ENCODE measurements at places on chromosomes 13 and 19. TPM values are rescaled to one million over a fixed set of nuclear protein-coding genes. Genes with fewer than 3 reads are reported as not detected.

The ZNF20 gene
- total RNA-seq, result 2.7 TPM

The TNNI3 gene
- total RNA-seq, result 10,494 TPM

The ZNF560 gene
- not detected for total RNA-seq

GRCh38 chr19:3573858-3574637 is 1.3 kb downstream of the HMG20B start:
- no peaks in the 10 kb centered on the region for H3K36me3 ChIP-seq
- peak overlapping the region; percentile 97 for H3K4me3 ChIP-seq
- H3K4me1 ChIP-seq, result peaks cover 14% of the 10 kb centered on the region
- H3K27me3 ChIP-seq, result no peaks in the 10 kb centered on the region

DNA sequence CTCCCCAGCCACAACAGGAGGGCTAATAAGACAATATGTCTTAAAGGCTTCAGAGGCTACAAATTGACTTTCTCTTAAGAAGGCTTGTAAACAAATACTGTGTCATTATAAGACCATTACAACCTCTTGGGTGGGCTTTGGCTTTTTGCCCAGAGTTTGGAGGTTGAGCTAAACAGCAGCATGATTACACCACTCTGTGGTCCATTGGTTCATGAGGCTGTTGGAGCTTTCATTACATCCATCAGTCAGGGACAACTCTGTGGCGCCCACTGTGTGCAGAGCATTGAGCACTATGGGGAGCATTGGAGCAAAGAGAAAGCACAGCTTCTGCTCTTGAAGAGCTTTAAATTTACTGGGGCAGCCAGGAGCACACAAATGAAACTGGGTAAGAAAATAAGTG is 75.9 kb downstream of the TNFSF11 start:
- no peaks in the 10 kb centered on the region for H3K36me3 ChIP-seq
- no peak overlapping the region for H3K4me3 ChIP-seq
- no peaks in the 10 kb centered on the region for H3K4me1 ChIP-seq
- no peak overlapping the region for H3K27ac ChIP-seq

DNA sequence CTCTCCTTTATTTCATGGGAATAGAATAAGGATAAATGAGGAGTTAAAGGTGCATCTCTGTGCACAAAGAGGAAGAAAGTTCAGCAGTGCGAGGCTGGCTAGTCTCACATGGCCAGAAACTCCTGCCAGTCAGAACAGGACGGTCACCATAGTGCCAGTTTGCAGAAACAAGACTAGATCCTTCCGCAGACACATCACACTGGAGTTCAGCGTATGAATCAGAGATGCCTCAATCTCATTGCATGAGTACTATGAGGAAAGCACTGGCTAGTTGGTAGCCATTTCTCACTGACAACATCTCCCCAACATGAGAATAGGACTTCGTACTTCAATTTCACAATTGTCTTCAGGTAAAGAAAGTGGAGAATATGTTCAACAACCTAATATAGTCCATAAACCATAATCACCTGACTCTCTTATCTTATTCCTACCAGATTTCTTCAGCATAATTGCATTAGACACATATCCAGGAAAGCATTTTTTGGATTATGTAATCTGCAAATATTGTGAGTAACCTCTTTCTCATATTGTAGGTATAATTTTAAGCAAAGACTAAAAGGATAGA is 34.9 kb downstream of the RXFP2 start:
- H3K27me3 ChIP-seq, result no peaks in the 10 kb centered on the region
- no peak overlapping the region for H3K27ac ChIP-seq
- DNase-seq, result no peak

GRCh38 chr19:39906283-39906682 is 28.2 kb downstream of the FCGBP start:
- DNase-seq, result no peak
- H3K4me3 ChIP-seq, result no peak overlapping the region
- H3K27me3 ChIP-seq, result no peaks in the 10 kb centered on the region

DNA sequence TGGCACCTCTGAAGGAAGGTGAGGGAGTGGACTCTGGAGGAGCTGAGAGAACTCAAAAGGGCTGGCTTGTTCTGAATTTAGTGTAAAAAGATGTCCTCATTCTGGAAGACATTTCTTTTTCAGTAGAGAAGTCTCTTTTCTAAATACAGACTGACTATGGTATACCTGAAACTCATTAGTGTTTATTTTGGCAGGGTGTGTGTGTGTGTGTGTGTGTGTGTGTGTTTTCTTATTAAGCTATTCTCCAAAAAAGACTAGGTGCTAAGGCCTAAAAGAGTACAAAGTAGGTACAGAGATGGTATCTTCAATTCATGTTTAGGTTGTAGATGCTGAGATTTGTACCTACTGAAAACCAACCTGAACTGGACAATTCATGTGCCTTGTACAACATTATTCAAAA is 196.4 kb downstream of the SPRY2 start:
- no peak overlapping the region for H3K27ac ChIP-seq
- H3K36me3 ChIP-seq, result no peaks in the 10 kb centered on the region
- H3K27me3 ChIP-seq, result no peaks in the 10 kb centered on the region
- H3K4me3 ChIP-seq, result no peak overlapping the region

DNA sequence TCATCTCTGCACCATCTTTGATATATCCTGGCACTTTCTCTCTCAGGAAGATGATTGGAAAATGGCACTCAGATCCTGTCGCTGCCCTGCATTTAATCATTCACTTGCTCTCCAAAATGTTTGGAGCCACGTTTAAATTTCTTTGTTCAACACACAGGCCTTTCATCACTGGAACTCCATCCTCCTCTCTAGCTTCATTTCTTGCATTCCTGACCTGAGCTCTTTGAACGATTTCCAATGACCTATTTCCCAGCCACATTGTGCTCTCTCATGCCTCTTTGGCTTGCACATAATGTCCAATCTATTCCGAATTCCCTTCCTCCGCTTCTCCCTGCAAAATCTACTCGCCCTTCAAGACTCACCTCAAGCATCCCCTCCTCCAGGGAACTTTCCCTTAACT is 287.4 kb upstream of the NBEA start:
- H3K27me3 ChIP-seq, result no peaks in the 10 kb centered on the region
- H3K36me3 ChIP-seq, result no peaks in the 10 kb centered on the region
- no peak overlapping the region for H3K27ac ChIP-seq
- H3K4me1 ChIP-seq, result no peaks in the 10 kb centered on the region
- H3K4me3 ChIP-seq, result no peak overlapping the region

DNA sequence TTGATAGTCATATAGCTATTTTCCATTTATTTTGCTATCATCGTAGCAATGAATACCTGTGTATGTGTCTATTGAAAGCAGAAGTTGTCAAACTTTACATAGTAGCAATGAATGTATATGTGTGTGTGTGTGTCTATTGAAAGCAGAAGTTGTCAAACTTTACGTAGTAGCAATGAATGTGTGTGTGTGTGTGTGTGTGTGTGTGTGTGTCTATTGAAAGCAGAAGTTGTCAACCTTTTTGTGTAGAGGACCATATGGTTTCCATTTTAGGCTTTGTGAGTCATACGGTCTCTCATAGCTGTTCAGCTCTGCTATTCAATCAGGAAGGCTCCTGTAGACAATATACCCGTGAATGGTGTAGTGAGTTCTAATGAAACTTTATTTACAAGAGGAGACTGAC is 20.8 kb downstream of the NLRP4 start:
- no peaks in the 10 kb centered on the region for H3K4me1 ChIP-seq
- no peak for DNase-seq
- H3K27ac ChIP-seq, result no peak overlapping the region

DNA sequence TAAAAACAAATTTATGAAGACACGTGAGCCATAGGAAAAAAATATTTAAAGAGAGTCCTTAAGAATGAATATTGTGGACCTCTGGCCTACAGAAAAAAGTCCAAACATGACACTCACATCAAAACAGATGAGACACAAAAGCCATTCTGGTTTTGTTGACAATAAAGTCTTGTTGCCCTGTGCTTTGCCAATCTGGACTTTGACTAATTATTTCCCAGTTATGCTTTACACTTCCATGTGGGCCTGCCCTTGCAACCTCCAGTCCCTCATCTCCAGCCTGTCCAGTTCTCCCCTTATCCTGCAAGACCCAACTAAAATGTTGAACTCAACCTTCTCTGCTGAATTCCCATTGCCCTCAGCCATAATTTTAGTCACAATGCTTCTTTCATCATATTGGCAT is 184.5 kb upstream of the SERP2 start:
- no peaks in the 10 kb centered on the region for H3K4me1 ChIP-seq
- H3K36me3 ChIP-seq, result no peaks in the 10 kb centered on the region
- no peak overlapping the region for H3K4me3 ChIP-seq
- no peak overlapping the region for H3K27ac ChIP-seq
- no peaks in the 10 kb centered on the region for H3K27me3 ChIP-seq
- DNase-seq, result no peak
